ENCODE measurements at places on chromosomes 7 and 10.
A peak's percentile ranks its signal among the peaks of the same experiment; 100 is the strongest.

GRCh38 chr7:102412548-102412947 is 16.4 kb downstream of the PRKRIP1 start:
- no peak for DNase-seq

DNA sequence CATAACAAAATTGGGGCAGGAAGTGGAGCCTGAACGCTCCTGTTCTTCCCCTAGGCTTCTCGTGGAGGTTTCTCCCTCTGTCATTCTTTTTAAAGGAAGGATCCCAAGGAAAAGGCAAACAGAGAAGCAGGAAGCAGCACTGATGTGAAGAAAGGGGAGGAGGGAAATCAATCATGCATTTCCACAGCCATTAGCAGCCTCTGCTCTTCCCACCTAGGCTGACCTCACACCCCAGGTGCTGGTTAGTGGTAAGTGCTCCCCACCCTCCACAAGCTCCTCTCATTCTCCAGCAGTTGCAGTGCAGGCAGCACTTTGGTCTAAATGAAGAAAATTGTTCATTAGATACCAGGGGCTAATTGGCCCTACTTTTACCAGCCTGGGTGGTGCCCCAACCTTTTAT is 2.6 kb downstream of the CRHR2 start:
- no peak for DNase-seq

- DNase-seq = no peak
These were observed 301.9 kb downstream of the AHR start for GRCh38 chr7:17600340-17600752.

DNA sequence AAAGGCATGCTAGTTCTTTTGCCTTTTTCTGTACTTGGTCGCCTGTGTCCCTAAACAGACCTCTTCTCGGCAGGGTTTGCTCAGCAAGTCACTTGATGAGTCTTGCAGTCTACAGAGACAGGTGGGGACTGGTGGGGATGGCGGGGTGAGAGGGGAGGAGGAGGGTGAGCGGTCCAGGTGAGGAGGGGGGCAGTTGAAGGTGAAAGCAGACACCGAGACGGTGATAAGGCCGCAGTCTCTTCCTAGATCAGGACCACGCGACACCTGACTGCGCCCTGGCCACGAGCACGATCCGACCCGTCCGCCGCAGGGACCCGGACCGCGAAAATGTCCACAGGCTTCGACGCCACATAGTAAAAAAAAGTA is 566 bp downstream of the ASNS start:
- DNase-seq = peak; percentile 14

DNA sequence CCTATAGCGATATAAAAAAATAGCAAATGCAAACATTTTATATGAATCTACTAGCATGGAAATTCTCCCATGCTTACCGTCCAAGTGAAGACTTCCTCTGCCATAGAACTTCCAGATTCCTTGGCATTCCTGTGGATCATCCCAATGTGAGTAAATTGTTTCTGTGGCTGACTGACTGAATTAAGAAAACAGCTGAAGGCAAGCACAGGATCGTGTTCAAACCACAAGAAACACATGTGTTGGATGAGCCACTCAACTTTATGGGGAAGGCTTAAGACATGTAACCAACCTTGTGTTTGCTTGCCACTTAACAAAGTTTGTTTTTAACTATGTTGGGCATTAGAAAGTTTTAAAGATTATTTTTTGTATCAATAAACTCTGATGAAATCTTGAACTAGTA is 2.6 kb upstream of the MYPN start:
- DNase-seq = no peak

- no peak for DNase-seq
These were observed 264.7 kb downstream of the DNAJB6 start for GRCh38 chr7:157601530-157601929.

DNA sequence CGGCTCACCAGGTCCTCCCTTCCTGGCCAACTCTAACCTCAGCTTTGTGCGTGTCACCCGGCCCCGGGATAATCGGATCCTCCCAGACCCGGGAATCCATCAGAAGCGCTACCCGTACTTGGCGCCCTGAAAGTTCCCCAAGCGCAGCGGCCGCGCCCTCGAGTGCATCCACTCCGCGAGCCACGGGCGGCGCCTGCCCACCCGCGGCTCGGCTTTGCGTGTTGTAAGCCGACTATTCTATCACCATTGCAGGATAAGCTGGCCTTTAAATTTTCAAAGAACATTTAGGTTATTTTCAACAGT is 35.7 kb upstream of the EBLN1 start:
- no peak for DNase-seq

DNA sequence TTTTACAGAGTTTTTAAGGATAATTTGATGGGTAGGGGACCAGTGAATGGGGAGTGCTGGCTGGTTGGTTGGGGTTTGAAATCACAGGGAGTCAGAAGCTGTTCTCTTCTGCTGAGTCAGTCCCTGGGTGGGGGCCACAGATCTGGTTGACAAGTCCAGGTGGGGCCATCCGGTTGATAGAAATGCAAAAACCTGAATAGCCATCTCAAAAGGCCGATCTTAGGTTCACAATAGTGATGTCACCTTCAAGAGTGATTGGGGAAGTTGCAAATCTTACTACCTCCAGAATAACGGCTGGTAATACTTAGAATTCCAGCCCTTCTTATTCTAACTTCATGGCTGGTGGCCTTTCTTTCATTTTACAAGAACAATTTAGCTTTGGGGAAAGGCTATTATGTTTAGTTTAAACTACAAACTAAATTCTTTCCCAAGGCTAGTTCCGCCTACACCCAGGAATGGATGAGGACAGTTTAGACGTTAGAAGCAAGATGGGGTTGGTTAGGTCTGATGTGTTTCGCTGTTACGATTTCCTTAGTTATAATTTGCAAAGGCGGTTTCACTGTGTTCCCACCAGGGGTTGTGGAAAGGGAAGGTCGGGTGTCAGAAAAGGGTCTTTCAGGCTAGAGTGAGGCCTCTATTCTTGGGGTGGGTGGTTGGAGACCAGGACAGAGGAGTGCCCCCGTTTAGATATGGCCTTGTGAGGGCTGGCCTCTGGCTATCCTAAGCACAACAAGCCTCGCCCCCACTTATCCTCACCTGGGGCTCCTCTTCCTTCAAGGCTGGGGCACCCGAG is 27.4 kb downstream of the IFT22 start:
- DNase-seq = no peak

GRCh38 chr7:1290026-1290678 is 57.5 kb downstream of the UNCX start:
- DNase-seq = no peak

DNA sequence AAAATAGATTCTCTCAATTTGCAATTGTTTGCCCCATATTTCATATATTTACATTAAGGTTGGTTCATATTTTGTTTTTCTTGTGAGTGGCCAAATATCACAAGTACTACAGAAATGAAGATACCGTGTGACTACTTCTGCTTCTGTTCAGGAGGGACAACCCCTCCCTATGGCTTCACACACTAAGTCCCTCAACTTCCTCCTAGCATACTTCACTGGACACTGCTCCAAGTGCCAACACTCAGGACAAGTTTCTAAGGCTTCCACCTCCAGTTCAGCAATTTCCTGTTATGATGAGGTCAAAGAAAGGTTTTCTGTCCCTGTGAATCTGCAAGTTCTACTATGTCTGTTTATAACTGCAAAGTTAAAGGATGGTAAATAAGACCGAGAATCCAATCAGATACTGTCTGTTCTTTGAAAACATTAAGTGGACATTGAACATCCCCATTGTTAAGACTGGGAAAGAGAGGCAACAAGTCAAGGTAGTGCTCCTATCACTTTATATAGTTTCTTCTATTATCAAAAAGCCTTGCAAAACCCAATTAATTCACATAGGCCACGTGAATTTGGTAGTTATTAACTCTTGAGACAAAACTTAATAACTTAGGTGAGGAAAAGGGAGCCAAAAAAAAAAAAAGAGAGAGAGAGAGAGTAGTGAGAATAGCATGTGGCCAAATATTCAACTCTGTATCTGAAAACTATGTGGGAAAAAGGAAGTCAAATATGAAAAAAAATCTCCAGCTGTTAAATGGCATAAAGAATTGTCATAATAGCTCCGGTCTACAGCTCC is 81.3 kb upstream of the DKK1 start:
- peak; percentile 15 for DNase-seq

DNA sequence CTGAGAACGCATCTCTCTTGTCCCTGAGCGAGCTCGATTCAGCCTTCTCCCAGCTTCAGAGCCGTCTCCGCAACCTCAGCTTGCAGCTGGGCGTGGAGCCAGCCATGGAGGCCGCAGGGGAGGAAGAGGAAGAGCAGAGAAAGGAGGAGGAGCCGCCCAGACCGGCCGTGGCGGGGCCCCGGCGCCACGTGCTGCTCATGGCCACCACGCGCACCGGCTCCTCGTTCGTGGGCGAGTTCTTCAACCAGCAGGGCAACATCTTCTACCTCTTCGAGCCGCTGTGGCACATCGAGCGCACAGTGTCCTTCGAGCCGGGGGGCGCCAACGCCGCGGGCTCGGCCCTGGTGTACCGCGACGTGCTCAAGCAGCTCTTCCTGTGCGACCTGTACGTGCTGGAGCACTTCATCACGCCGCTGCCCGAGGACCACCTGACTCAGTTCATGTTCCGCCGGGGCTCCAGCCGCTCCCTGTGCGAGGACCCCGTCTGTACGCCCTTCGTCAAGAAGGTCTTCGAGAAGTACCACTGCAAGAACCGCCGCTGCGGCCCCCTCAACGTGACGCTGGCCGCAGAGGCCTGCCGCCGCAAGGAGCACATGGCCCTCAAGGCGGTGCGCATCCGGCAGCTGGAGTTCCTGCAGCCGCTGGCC is 43.2 kb downstream of the CHST3 start:
- no peak for DNase-seq

DNA sequence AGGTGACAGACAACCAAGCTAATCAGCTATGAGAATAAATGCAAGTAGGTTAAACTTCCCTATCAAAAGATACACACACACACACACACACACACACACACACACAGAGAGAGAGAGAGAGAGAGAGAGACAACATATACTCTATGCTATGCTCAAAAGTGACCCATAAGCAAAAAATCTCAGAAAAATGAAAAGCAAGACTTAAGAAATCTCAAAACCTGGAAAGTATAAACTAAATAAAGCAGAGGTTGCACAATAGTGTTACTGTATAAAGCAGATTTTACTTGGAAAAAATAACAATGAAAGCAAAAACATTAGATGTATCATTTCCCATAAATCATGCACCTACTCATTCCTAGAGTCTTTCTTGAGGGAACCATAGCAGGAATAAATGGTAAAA is 221.5 kb downstream of the INHBA start:
- no peak for DNase-seq

DNA sequence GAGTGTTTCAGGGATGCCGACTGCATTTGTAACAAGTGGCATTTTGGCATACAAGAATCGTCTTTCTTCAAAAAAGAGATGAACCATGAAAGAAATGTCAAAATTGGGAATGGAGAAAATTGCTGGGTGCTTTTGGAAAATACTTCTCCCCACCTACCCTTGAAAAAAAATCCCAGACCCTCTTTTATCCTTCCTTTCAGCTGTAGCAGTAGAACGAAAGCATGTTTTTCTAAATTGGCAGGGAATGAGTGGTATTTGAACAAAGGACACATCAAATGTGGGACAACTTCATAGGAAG is 187.5 kb downstream of the NRP1 start:
- DNase-seq = no peak

DNA sequence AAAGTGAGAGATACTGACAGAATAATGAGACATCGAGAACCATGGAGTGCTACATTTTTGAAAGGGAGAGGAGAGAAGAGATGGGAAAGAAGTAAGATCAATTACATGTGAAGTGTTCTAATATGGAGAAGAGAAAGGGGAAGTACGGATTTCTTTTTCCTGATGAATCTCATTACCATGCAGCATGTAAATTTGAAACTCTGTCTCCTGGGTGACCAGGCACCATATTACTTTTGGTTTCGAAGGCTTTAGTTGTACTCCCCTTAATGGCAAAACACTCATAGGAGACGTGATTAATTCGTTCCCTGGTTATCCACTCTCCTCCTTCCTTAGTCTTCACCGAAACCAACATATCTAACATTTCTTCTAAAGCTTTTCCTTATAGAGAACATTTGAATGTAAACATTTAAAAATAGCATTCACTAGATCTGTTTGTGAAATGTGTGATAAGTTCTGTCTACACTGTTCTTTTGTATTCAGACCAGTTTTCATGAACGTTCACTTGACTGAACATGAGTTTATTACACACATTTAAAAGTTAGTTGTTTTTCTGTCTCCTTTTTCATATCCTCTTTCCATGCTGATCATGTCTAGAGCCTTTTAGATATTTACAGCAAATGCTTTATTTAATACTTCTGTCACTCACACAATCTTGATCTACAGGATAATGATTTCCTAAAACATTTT is 80.2 kb upstream of the MSRB2 start:
- DNase-seq = peak; percentile 34

- DNase-seq = no peak
These were observed 219.0 kb upstream of the CSTF2T start for GRCh38 chr10:51918440-51918839.

DNA sequence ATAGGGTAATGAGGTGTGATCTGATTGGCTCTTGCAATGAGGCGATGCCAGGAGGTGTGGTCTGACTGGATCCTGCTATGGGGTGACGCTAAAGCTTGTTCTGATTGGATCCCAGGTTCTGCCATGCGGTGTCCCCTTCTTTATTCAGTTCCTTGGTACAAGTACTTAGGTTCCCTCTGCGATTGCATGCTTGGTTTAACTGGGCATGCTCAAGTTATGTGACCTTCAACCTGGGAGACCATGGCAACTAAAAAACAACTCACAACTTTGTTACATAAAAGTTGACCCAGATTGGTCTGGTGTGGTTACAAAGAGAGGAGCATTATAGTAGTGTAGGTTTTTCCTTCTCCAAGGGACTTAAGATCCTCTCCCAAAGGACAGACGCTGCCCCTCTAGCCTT is 49.5 kb upstream of the DNAJC1 start:
- DNase-seq = no peak

DNA sequence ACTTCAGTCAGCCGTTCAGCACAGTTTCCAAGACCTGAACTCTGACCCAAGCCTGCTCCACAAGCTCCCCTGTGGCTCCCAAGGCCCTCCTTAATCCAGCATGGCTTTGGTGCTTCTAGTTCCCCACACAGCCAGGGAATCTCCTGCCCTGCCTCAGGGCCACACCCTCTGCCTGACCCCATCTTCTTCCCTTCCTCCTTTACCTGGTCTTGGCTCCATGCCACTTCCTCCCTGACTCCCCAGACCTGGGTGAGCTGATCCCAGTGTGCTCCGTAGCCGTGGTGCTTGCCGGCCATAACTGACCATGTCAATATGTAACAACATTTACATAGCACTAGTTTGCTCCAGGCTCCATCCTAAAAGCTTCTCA is 20.0 kb downstream of the TMEM273 start:
- DNase-seq = no peak

GRCh38 chr10:96168546-96168945 is 38.4 kb downstream of the ZNF518A start:
- DNase-seq = no peak

DNA sequence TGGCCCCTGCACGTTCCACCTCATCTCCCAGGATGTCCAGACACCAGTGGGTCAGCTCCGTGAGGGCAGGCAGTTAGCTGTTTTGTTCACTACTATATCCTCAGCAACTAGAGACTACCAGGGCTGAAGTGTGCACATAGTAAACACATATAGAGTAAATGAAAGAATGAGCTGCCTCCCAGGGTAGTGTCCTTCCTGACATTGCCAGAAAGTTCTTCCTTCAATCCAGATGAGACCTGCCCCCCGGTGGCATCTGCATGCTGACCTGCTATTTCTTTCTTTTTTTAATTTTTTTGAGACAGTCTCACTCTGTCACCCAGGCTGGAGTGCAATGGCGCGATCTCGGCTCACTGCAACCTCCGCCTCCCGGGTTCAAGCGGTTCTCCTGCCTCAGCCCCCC is 14.0 kb upstream of the ARPC1A start:
- DNase-seq = no peak
